ENCODE measurements at places on chromosomes 6 and 20.

GRCh38 chr6:101401792-101402621 is 8.5 kb downstream of the GRIK2 start:
- H3K4me1 ChIP-seq, result no peaks in the 10 kb centered on the region
- DNase-seq, result no peak
- H3K4me3 ChIP-seq, result no peak overlapping the region
- H3K36me3 ChIP-seq, result no peaks in the 10 kb centered on the region
- H3K27ac ChIP-seq, result no peak overlapping the region

- H3K27ac ChIP-seq, result no peak overlapping the region
- H3K4me3 ChIP-seq, result no peak overlapping the region
These were observed 78.4 kb upstream of the ATXN1 start for GRCh38 chr6:16839631-16840179.

- no peak for DNase-seq
- H3K4me3 ChIP-seq, result no peak overlapping the region
- H3K4me1 ChIP-seq, result peaks cover 8% of the 10 kb centered on the region
- H3K27ac ChIP-seq, result no peak overlapping the region
- H3K27me3 ChIP-seq, result no peaks in the 10 kb centered on the region
These were observed 61.8 kb downstream of the RPP40 start for GRCh38 chr6:4941782-4942672.

GRCh38 chr20:11966186-11966585 is 48.5 kb downstream of the BTBD3 start:
- H3K4me3 ChIP-seq, result no peak overlapping the region
- no peaks in the 10 kb centered on the region for H3K36me3 ChIP-seq
- DNase-seq, result no peak
- H3K27me3 ChIP-seq, result no peaks in the 10 kb centered on the region
- H3K27ac ChIP-seq, result no peak overlapping the region

GRCh38 chr6:169158174-169158573 is 95.5 kb downstream of the THBS2 start:
- H3K27me3 ChIP-seq, result no peaks in the 10 kb centered on the region
- peaks cover 11% of the 10 kb centered on the region for H3K4me1 ChIP-seq
- no peaks in the 10 kb centered on the region for H3K36me3 ChIP-seq
- H3K27ac ChIP-seq, result peak overlapping the region; percentile 26

- peak overlapping the region; percentile 27 for H3K4me3 ChIP-seq
- no peak for DNase-seq
- no peaks in the 10 kb centered on the region for H3K27me3 ChIP-seq
- H3K27ac ChIP-seq, result peak overlapping the region; percentile 40
- H3K36me3 ChIP-seq, result no peaks in the 10 kb centered on the region
These were observed 70.7 kb downstream of the SOBP start for GRCh38 chr6:107560657-107561056.

GRCh38 chr6:85923013-85923430 is 280.3 kb upstream of the SYNCRIP start:
- H3K27ac ChIP-seq, result no peak overlapping the region
- H3K27me3 ChIP-seq, result no peaks in the 10 kb centered on the region
- H3K4me1 ChIP-seq, result no peaks in the 10 kb centered on the region
- DNase-seq, result no peak
